ENCODE measurements at places on chromosomes 4 and X.
A peak's percentile ranks its signal among the peaks of the same experiment; 100 is the strongest.

GRCh38 chr4:77126809-77127208, 30.2 kb upstream of the CCNG2 start:
- DNase-seq, result no peak

DNA sequence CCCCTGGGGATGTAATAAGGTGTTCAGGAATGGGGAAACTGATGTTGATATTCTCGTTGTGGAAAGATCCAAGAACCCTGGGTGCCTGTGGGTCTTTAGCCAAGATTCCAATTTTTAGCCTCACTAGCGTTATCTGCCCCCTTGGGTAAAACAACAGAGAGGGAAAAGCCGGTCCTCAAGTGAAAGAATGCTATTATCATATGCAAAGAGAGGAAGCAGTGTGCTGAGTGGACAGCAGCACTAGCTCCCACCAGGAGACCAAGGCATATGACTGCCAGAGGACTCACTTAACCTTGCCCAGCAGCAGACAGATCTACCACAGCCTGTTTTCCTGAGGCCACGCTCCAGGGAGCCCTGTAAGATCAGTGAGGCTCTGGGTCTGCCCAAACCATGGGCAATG, 257.9 kb upstream of the CPEB2 start:
- no peak for DNase-seq

- no peak for DNase-seq
Measured at GRCh38 chr4:86924811-86925210, 10.0 kb upstream of the AFF1 start.

- no peak for DNase-seq
Measured at GRCh38 chr4:1646690-1647089, 37.4 kb downstream of the FAM53A start.

- no peak for DNase-seq
Measured at GRCh38 chrX:125620715-125621587, 301.3 kb downstream of the TEX13C start.

DNA sequence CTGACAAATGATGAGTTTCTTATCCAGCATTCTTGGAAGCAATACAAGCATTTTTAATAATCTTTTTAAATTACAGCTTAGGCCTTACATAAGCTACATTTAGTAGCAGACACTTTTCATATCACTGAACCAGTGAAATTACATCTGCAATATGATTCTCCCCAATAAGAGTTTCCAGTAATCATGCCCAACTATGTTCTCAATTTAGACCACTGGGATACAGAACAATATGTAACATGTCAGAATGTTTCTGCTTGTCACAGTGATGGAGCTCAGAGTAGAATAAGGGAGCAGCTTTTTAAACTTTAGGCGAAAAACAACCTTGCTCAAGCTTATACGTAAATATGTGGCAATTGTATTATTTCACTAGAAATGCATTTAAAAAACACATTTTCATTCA, 1132.2 kb downstream of the FAT4 start:
- no peak for DNase-seq

- DNase-seq, result no peak
Measured at GRCh38 chr4:35300996-35301774, 943.1 kb downstream of the ARAP2 start.

DNA sequence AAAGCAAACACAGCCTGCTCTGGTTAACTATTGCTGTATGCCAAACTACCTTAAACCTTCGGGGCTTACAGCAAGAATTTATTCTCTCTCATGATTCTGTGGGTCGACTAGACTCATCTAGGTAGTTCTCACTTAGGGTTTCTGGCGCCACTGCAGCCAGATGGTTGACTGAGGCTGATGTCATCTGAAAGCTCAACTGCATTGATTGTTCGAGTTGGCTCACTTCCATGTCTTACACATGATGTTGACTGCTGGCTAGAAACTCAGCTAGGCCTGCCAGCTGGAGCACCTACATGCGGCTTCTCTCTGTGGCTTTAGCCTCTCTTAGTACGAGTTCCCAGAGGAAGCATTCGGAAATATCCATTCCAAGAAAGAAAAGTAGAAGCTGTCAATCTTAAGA, 103.2 kb downstream of the SRPX start:
- peak; percentile 82 for DNase-seq
